Neural progenitor cell (in vitro differentiated cells): ENCODE measurements at places on chromosomes 11 and 22. TPM values are rescaled to one million over a fixed set of nuclear protein-coding genes. Genes with fewer than 3 reads are reported as not detected.
A peak's percentile ranks its signal among the peaks of the same experiment; 100 is the strongest.

DNA sequence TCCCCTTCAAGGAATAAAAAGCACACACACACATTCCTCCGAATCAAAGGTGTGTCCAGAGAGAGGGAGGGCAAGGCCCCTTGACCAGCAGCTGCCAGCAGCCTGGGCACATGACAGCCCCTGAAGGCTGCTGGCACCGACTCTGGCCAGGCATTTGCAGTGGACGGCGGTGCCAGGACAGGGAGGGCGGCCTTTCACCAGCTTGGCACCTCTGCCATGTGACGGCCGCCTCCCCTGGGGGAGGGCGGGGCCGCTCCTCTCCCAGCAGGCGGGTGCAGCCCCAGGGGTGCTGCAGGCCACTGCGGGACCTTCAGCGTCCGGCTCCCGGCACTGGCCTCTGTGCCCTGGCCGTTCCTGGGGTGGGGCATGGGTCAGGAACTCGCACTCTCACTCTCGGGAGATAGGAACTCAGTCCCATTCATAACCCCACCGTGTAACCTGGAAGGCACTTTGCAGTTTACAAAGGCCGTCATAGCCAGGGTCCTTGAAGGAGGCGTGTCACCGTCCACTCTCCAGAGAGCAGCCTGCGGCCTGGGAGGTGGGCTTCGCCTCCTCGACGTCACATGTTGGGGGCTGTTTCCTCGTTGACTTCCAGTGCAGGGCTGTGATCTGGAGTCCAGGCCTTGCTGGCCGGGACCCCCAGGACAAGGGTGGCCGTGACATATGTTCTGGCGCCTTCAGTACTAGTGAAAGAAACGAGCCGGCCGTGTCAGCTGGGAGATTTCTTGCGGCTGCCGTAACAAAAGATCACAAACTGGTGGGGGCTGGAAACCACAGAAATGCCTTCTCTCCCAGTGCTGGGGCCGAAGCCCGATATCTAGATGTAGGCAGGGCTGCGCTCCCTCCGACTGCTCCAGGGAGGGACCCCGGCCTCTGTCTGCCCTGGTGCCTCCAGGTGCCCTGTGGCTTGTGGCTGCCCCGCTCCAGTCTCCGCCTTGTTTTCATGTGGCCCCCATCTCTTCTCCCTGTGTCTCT, 39.9 kb upstream of the SMIM38 start:
- H3K27me3 ChIP-seq: no peaks in the 10 kb centered on the region
- no peak overlapping the region for H3K4me3 ChIP-seq
- no peaks in the 10 kb centered on the region for H3K4me1 ChIP-seq

Gene PRDM10
- 14.2 and 16.3 TPM in 2 replicates for total RNA-seq

Gene OR52E8
- total RNA-seq: 0.46 TPM in 1 of 2 replicates, not detected in the other

Gene CSF2RB
- total RNA-seq: 0.03 TPM in 1 of 2 replicates, not detected in the other

Gene CASP5
- not detected in 2 replicates for total RNA-seq

Gene ISX
- total RNA-seq: not detected in 2 replicates

- no peak overlapping the region for H3K4me3 ChIP-seq
- no peak for DNase-seq
- no peaks in the 10 kb centered on the region for H3K27me3 ChIP-seq
- H3K36me3 ChIP-seq: no peaks in the 10 kb centered on the region
- H3K27ac ChIP-seq: no peak overlapping the region
Measured at GRCh38 chr11:10743354-10744000, 7.6 kb upstream of the CTR9 start.

Gene MUC6
- not detected in 2 replicates for total RNA-seq

Gene PPM1F
- total RNA-seq: 18.0 and 39.0 TPM in 2 replicates

DNA sequence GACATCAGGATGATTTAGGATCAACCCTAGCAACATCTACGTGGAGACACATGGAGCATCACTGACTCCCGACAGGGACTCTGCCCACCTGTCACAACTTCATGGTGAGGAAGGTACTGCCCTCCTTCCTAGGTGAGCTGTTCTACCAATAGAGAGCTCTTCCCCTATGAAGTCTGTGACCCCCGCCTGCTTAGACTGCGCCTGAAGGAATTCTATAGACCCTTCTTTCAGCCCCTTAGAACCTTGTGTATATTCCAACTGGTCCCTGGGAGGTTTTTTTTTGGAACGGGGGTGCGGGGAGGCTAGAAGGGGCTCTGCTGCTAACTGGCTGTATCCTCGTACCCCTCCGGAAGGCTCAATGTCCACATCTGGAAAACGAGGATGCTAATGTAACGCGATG, 566 bp downstream of the INTS4 start:
- H3K27ac ChIP-seq: no peak overlapping the region
- no peaks in the 10 kb centered on the region for H3K27me3 ChIP-seq

Gene NUP160
- total RNA-seq: 65.2 and 88.2 TPM in 2 replicates

Gene KBTBD3
- 4.9 and 6.9 TPM in 2 replicates for total RNA-seq

DNA sequence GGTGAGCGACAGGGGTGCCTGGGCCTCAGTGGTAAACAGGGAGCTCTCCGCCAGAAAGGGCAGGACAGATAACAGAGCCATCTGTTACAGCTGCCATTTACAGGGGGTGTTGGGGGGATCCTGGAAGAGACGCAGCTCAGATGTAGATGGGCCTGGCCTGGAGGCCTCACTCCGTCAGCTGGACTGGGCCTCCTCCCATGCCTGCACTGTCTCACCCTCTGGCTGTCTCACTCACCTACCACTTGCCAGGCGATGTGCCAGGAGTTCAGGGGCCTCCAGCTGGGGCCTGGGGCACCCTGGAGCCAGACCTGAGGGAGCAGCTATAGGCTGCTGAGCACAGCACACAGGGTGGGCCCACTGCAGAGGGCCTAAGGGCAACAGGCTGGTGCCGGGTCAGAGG, 16.3 kb upstream of the SUSD2 start:
- H3K4me1 ChIP-seq: no peaks in the 10 kb centered on the region
- H3K36me3 ChIP-seq: no peaks in the 10 kb centered on the region
- no peak overlapping the region for H3K27ac ChIP-seq
- no peak overlapping the region for H3K4me3 ChIP-seq
- DNase-seq: no peak

Gene KRTAP5-10
- 0.12 TPM in 1 of 2 replicates, not detected in the other for total RNA-seq

DNA sequence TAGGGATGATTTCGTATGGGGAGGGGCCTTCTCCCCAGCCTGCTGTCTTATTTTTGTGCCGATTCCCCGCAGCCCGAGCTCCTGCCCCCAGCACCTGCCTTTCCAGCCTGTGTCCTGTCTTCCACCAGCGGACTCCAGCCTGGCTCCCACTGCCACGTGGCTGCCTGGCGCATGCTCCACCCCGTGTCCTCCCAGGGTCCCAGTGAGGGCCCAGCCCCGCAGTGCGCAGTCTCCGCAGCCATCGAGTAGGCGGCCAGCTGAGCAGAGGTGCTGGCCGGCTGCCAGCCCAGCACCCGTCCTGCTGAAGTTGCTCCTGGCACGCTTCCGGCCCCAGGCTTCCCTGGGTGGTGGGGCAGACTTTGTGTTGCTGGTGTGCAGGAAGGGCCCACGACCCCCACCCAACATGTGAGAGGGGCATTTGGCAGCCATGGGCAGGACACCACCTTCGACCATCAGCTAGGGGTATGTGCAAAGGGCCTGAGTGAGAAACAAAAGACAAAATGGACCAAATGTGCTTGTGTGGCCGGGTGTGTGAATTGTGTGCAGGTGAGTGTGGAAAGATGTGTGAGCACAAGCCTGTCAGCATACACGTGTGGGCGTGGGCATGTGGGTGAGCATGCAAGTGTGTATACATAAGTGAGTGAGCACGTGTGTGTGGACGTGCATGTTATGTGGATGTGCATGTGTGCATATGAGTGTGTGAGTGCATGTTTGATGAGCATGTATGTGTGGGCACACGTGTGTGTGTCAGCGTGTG, 55.9 kb downstream of the RTN4R start:
- H3K27ac ChIP-seq: no peak overlapping the region
- peaks cover 11% of the 10 kb centered on the region for H3K4me1 ChIP-seq
- no peak overlapping the region for H3K4me3 ChIP-seq
- H3K27me3 ChIP-seq: no peaks in the 10 kb centered on the region
- no peaks in the 10 kb centered on the region for H3K36me3 ChIP-seq

Gene TRPM5
- total RNA-seq: 0.34 TPM in 1 of 2 replicates, not detected in the other

Gene TSSK2
- not detected in 2 replicates for total RNA-seq

DNA sequence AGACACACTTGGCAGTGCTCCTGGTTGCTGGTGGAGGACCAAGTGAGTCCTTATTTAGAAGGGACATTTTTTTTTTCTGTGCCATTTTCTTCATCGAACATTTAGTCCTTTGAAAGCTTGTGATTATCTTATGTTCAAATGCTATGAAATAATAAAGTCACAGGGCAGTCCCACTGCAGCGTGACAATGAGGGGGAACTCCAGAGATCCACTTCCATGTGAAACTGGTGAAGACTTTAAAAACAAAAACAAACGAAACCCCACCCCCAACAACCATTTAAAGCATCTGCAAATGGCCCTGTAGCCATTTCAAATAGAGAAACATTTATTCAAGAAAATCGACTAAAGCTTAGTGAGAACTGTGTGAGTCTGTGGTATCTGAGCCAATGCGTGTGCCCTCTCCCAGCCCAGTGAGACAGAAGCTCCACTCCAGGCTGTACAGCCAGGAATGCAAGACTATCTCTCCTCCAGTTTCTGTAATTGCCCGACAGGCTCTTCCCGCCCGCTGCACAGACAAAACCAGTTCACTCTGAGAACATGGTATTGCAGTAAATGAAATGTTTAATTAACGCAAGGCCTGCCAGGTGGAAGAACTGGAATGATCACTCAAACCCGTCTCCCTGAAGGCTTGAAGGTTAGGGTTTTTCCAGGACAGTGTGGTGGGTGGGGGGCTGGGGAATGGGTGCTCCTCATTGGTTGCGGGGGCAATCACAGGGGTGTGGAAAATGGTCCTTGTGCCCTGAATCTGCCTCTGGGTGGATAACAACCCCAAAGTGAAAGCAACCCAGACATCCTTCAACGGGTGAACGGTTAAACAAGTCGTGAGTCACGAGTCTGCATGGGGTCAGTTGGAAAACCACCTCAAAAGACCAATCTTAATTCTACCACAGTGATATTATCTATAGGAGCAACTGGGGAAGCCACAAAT, 8.4 kb downstream of the KRTAP5-6 start:
- no peak overlapping the region for H3K27ac ChIP-seq
- peaks cover 15% of the 10 kb centered on the region for H3K27me3 ChIP-seq
- DNase-seq: no peak
- peaks cover 5% of the 10 kb centered on the region for H3K4me1 ChIP-seq
- H3K4me3 ChIP-seq: no peak overlapping the region
- no peaks in the 10 kb centered on the region for H3K36me3 ChIP-seq

Gene ARHGAP20
- not detected in 2 replicates for total RNA-seq

DNA sequence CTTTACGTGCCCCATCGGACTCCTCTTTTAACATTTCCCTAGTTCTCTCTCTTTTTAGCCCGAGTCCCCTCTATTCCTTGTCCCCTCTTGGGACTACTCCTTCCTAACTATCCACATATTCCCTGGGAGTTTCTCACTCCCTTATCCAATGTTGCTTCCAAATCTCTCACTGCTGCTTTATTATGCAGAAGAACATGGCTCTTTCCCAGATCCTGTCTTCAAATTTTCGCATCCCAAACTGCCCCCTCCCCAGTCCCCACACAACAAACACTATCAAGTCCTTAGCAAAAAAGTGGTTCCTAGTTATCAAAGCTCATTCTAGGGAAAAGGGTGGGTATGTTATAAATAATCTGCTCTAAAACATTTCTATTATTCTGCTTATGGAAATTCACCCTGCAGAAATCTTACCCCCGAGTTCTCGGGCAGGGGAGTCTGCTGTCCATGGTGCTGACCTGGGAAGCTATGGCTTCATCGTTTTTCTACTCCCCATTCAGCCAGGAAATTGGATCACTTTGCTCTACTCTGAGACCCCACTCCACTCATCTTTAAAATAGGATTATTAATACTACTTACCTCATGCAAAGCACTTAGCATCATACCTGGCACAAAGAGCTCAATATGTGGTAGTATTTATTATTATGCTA, 393.5 kb downstream of the BUD13 start:
- H3K4me3 ChIP-seq: no peak overlapping the region
- peak; percentile 76 for DNase-seq
- H3K27me3 ChIP-seq: no peaks in the 10 kb centered on the region
- H3K27ac ChIP-seq: no peak overlapping the region
- H3K36me3 ChIP-seq: no peaks in the 10 kb centered on the region
- no peaks in the 10 kb centered on the region for H3K4me1 ChIP-seq

- H3K27ac ChIP-seq: no peak overlapping the region
- H3K4me1 ChIP-seq: peaks cover 45% of the 10 kb centered on the region
- no peak overlapping the region for H3K4me3 ChIP-seq
- DNase-seq: no peak
- H3K27me3 ChIP-seq: no peaks in the 10 kb centered on the region
Measured at GRCh38 chr22:27772081-27772983, 29.2 kb downstream of the MN1 start.

Gene OR10A2
- not detected in 2 replicates for total RNA-seq

DNA sequence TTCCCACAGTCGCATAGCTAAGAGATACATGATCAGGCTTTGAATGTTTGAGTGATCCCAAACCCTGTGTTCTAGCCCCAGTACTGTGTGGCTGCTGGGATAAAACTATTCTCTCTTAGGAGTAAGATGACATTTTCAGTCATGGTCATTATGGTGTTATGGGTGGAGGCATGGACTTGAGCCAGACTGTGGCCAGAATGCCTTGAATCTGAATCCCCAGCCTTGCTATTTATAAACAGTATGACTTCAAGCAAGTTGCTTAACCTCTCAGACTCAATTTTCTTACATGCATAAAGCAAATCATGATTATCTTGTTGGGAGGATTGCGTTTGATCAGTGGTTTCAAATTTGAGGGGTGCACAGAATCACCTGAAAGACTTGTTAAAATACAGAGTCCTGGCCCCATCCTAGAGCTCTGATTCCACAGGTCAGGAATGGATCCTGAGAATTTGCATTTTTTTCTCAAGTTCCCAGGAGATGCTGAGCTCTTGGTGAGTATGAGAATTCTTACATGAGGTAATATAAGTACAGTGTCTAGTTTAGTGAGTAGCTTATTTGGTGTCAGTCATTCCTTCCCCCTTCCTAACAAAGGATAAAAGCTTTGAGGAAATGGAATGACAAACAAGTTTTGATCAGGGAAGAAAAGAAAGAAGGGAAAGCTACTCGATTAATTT, 571.7 kb downstream of the METTL15 start:
- H3K4me1 ChIP-seq: no peaks in the 10 kb centered on the region
- DNase-seq: no peak
- no peaks in the 10 kb centered on the region for H3K36me3 ChIP-seq
- no peak overlapping the region for H3K4me3 ChIP-seq

GRCh38 chr11:70521475-70522308, 123.4 kb downstream of the CTTN start:
- peaks cover 32% of the 10 kb centered on the region for H3K4me1 ChIP-seq
- DNase-seq: peak; percentile 51
- no peak overlapping the region for H3K4me3 ChIP-seq
- H3K36me3 ChIP-seq: no peaks in the 10 kb centered on the region

- DNase-seq: no peak
- no peaks in the 10 kb centered on the region for H3K36me3 ChIP-seq
- no peak overlapping the region for H3K27ac ChIP-seq
- no peaks in the 10 kb centered on the region for H3K27me3 ChIP-seq
- no peak overlapping the region for H3K4me3 ChIP-seq
- H3K4me1 ChIP-seq: peaks cover 4% of the 10 kb centered on the region
Measured at GRCh38 chr11:128559496-128560103, 27.8 kb downstream of the ETS1 start.

DNA sequence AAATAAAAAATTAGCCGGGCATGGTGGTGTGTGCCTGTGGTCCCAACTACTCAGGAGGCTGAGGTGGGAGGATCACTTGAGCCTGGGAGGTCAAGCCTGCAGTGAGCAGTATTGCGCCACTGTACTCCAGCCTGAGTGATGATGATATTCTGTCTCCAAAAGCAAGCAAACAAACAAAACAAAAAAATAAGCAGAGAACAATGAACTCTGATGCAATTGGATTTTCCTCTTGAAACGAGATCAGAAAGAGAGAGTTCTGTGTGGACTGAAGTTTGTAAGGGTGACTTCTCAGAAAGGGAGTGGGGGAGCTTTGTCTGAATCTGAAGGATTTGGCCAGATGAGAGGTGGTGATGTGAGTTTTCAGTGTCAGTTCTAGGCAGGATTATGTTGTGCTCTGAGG, 6.0 kb upstream of the TMEM123 start:
- no peak for DNase-seq
- peaks cover 5% of the 10 kb centered on the region for H3K27me3 ChIP-seq
- H3K36me3 ChIP-seq: no peaks in the 10 kb centered on the region
